ENCODE measurements at places on chromosomes 4 and X.

DNA sequence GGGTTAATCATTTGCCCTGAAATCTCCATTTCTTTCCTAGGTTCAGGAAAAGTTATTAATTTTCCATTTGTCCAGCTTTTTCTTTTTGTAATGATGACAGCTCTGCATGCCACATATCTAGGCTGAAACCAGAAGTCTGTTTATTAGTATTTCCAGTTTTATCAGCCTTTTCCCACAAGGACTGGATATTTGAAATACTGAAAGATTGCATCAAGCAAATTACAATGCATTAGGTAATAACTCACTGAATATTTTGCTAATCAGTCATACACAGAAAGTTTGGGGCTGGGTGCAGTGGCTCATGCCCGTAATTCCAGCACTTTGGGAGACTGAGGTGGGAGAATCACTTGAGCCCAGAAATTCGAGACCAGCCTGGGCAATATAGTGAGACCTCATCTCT is 21.5 kb downstream of the SLC9A7 start:
- no peak for DNase-seq

- no peak for DNase-seq
Observed at GRCh38 chrX:68115371-68115770, 317.9 kb downstream of the OPHN1 start.

DNA sequence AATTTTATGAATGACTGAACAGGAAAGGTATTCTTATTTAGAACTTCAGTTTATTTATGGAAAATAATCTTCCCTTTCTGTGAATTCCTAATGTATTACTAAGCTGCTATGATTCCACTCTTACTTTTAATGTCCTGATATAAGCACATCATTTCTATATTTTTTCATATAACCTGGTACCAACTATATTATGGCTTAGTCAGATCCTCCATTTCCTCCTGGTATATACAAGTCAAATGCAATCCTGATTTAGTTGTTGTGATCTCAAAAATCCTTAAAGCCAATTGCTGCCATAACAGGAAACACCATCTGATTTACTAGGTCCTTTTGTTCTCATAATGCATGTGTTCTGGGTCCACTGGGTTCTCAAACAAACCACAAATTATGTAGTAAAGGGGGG is 26.8 kb downstream of the TRMT2B start:
- no peak for DNase-seq

- no peak for DNase-seq
Observed at GRCh38 chr4:134345244-134345643, 143.7 kb upstream of the PABPC4L start.

DNA sequence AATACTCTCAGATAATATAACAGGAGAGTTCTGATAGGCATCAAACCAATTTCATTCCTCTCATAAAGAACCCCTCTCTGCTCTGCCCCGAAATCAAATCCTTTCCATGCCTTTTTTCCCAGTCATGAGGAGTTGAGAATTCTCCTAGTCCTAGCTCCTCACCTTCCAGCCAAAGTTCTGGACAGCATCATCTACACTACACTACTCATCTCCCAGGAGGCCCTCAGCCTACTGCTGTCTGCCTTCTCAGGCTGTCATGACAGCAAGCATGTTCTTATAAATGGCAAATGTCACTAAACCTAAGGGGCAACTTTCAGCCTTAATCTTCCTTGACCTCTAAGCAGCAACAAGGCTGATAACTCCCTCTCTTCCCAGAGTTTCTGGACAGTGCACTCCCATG is 26.6 kb downstream of the MAPK10 start:
- no peak for DNase-seq

DNA sequence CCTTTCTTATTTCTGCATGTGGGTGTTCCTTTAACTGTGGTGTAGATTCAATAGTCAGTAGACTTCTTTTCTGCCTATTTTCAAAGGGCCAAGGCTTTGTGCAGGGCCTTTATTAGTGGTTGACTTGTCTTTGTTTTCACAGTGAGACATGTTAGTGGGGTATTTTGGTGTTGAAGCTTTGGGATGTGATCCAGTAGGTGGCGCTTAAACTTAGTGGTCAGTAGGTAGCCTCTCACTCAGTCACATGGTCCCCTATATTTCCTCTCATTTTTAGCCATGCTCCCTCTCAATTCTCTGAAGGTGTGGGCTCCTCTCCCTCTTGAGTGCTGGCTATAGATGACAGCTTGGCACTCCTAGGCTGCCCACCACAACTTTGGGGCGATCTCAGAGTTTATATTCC is 23.4 kb upstream of the SLC10A7 start:
- DNase-seq: no peak

DNA sequence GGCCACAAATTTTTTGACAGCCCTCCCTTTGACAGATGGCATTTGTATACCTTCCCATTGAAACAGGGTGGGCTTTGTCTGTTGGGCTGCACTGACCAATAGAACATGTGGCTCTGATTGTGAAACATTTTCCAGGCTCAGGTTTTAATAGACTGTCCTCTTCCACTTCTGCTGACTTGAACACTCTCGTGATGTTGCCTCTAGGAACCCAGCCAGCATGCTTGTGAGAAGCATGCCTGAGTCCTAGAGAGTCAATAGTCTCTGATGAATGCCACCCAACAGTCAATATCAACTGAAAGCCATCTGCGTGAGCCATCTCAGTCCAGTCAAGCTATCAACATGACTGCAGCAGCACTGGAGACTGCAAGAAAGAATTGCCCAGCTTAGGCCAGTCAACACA is 290.0 kb downstream of the SLC7A11 start:
- no peak for DNase-seq

- no peak for DNase-seq
Observed at GRCh38 chr4:7956270-7956808, 16.7 kb upstream of the AFAP1 start.

DNA sequence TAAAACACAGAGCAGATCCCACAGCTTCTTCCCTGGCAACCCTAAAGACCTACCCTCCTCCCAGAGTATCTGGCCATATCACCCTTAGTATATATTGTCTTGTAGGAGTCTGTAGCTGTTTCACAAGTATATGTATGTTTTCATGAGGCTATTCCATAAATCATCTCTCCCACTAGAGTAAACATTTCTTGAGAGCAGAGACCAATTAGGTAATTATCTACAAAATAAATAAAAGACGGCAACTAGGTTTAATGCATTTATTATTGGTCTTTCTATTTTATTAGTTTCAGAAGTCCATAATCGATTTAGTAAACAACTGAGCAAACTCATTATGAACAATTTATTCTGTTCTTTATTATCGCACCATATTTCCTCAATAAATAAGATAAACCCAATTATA is 7.0 kb downstream of the ACOT9 start:
- DNase-seq: no peak

- no peak for DNase-seq
Observed at GRCh38 chrX:102892103-102892502, 45.0 kb upstream of the RAB40AL start.

GRCh38 chrX:1609762-1610161 is 5.1 kb upstream of the ASMT start:
- DNase-seq: no peak

All from stimulated activated CD8-positive, alpha-beta memory T cell treated with anti-CD3 and anti-CD28 coated beads, Interleukin-7, amount 100 ng/mL, for 1 hour (primary cell).